ENCODE measurements at places on chromosomes 11 and 22.
A peak's percentile ranks its signal among the peaks of the same experiment; 100 is the strongest.

GRCh38 chr11:130188585-130189347 is 29.2 kb downstream of the ST14 start:
- DNase-seq, result no peak

GRCh38 chr11:95655536-95655935 is 134.0 kb downstream of the FAM76B start:
- DNase-seq, result no peak

DNA sequence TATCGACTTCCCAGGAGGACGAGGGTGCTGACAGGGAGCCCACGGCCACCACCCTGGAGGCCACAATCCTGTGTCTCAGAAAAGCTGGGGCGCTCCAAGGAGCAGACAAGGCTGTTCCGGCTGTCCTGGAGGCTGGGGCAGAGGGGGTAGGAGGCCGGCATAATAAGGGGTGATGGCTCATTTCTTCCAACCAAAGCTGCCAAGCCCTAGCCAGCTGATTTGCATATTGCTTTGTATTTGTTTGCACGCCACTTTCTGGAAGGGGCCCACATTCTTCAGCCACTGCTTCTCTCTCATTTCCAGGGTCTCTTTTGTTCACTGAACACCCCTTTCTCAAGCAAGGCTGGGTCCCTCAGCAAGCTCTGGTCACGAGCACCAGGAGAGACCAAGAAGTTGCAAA is 4.7 kb downstream of the PDE2A start:
- no peak for DNase-seq

DNA sequence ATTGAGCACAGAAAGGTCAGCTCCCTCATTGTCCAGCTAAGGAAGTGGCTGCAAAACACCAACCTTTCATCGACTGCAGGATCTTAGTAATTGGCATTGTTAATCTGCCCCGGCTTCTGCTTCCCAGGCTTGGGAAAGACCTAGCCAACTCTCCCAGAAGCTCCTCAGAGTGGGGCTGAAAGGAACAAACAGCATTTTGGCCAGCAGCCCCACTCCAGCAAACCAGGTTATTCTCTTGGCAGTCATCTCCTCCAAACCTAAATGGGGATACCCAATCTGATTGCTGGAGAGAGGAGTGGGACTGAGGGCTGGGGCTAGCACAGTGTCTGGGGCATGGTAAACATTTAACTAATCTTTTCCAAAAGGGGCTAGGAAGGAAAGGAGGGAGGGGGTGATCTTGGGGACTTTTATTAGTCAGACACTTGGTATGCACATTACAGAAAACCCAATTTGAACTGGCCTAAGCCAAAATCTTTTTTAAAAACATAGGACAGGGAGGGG is 294.4 kb downstream of the MN1 start:
- DNase-seq, result no peak

GRCh38 chr11:106233191-106233590 is 155.7 kb downstream of the AASDHPPT start:
- DNase-seq, result no peak

- DNase-seq, result no peak
Measured at GRCh38 chr22:31044262-31044861, 36.8 kb upstream of the SMTN start.

DNA sequence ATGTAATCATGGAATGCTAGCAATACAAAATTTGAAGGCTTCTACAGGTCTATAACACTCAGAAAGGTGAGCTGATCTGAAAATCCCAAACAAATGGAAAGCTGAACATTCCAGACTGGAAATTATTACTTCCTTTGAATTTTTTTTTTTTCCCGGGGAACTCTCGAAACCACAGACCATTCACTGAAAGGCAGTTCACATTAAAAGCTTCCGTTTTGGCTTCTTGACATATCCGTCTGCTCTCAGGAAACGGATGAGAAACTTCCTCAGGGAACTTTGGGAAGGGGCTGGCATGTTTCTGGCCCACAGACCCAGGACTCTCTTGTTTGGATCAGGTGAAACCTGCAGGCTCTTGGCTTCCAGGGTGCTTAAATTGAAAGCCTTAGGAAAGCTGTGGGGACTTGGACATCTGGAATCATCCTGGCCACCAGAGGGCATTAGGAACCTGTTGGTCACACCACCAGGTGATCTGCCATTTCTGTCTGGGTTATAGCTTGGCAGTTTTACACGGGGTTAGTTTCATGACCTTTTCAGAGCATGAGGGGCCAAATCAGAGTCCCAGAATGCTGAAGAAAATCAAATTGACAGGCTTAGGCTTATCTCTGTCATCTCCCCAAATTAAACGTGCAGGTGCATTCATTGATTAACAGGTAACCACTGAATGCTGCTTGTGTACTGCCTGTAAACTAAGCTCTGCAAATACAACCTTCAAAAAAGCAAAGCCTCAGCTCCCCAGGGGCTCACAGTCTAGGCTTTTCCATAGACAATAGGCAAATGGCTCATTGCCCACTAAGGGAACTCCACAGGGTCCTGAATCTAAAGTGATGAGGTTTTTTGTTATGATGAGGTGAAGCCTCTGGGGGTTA is 22.7 kb upstream of the GRAMD1B start:
- peak; percentile 46 for DNase-seq

DNA sequence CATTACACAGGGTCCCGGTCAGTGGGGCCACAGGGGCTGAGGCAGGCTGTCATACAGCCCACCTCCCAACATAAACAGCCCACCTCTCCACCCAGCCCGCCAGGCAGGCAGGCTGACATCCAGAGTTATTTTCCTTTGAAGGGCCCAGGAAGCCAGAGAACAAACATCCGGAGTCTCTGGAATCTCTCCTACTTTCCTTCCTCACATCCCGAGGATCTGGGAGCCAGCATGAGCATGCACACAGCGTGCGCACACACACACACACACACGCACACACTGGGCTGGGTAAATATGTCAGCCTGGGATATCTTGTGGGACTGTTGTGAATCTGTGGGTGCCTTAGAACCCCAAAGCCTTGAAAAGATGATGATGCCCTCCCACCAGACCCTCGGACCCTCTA is 55.4 kb downstream of the PDE2A start:
- DNase-seq, result no peak

- no peak for DNase-seq
Measured at GRCh38 chr11:3866206-3866605, 10.7 kb downstream of the STIM1 start.

DNA sequence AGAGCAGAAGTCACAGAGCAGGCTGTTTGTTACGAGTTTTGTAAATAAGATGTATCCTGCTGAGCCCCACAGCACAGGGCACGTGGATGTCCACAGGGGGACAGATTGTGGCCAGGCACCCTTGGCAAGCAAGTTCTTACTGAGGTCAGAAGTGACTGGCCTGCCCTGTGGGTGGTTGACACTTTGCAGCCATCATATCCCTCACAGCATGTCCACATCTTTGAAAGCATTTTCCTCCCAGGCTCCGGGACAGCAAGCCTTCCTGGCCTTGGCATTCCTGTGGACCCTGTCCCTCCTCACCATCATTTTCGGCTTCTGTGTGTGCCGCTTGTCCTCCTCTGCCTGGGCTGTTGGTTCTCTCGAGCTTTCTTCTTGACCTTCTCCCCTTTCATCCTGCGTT is 189.5 kb downstream of the TBC1D22A start:
- no peak for DNase-seq

- DNase-seq, result no peak
Measured at GRCh38 chr22:44574640-44575380, 76.8 kb upstream of the RTL6 start.

- no peak for DNase-seq
Measured at GRCh38 chr22:45336971-45337431, 27.3 kb downstream of the FAM118A start.

- no peak for DNase-seq
Measured at GRCh38 chr11:64357446-64357845, 1.5 kb upstream of the RPS6KA4 start.

DNA sequence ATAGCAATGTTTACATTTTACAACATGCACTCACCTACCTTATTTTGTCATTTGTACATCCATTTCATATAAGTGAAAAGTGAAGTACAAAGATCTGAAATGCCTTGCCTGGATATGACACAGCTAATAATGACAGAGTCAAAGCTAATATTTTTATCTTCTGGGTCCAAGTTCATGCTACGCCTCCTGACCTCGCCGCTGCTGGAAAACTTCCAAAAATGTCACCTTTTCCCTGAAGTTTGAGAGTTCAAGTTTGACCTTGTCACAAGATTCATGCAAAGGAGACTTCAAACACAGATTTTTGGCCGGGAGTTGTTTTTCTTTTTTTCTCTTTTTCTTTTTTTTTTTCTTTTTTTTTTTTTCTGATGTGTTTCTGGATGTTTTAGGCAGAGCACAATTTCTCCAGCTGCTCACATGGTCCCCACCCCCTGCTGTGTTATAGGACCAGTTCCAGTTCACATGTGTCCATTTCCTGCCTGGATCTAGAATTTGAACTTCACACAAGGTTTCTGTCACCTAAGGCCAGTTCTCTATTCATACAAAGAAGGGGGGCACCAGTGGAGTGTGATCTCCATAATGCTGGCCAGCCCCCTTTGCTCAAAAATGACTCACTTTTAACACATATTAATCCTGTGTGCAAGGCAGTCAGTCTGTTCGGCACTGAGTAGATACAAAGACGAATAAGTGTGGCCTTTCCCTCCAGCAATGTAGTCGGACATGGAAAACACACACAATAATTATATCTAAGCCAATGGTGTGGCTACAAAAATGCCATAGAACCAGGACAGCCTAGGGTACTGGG is 546.8 kb downstream of the BUD13 start:
- no peak for DNase-seq

DNA sequence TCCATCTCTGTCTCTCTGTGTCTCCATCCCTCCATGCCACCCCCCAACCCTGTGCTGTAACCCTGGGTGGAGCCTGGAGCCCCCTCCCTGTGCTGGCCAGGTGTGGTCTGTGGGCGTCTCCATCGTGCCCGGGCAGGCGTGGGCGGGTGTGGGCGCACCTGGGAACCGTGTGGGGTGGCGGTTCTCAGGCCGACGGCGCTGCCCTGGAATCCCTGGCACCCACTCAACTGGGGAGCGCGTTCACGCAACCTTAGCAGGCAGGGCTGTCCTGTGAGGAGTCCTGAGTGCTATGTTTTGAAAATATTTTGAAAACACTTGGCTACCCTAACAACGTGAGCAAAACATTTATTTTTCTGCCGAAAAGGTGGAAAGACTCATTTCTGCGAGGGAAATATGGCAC is 4.7 kb downstream of the TNNT3 start:
- DNase-seq, result no peak

- no peak for DNase-seq
Measured at GRCh38 chr11:71255800-71256479, 3.6 kb upstream of the SHANK2 start.

DNA sequence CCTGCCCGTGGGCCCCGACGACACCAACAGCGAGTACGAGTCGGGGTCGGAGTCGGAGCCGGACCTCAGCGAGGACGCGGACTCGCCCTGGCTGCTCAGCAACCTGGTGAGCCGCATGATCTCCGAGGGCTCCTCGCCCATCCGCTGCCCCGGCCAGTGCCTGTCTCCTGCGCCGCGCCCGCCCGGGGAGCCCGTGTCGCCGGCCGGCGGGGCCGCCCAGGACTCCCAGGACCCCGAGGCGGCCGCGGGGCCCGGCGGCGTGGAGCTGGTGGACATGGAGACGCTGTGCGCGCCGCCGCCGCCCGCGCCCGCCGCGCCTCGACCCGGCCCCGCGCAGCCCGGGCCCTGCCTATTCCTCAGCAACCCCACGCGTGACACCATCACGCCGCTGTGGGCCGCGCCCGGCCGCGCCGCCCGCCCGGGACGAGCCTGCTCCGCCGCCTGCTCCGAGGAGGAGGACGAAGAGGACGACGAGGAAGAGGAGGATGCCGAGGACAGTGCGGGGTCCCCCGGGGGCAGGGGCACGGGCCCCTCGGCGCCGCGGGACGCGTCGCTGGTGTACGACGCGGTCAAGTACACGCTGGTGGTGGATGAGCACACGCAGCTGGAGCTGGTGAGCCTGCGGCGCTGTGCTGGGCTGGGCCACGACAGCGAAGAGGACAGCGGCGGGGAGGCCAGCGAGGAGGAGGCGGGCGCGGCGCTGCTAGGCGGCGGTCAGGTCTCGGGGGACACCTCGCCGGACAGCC is 3.8 kb downstream of the MAPK8IP2 start:
- no peak for DNase-seq

- no peak for DNase-seq
Measured at GRCh38 chr22:24878969-24879368, 67.5 kb downstream of the LHFPL7 start.

- no peak for DNase-seq
Measured at GRCh38 chr11:94455861-94456260, 37.8 kb downstream of the MRE11 start.

DNA sequence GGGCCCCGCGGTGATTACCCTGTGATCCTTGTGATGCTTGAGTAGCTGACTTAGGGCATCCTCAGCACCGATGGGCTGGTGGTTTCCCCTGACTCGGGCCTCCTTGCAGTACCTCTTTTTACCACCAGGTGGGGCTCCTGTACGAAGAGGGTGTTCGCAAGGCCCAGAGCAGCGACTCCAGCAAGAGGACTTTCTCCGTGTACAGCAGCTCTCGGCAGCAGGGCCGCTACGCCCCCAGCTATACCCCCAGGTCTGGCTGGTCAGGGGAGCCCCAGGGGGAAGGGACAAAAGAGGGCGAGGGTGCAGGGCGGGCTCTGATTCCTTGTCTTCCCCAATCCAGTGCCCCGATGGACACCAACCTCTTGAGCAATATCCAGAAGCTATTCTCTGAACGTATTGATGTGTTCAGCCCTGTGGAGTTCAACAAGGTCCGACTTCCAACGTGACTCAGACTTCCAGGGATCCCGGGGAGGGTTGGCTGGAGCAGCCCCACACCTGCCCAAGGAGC is 1.3 kb upstream of the TM7SF2 start:
- peak; percentile 98 for DNase-seq

DNA sequence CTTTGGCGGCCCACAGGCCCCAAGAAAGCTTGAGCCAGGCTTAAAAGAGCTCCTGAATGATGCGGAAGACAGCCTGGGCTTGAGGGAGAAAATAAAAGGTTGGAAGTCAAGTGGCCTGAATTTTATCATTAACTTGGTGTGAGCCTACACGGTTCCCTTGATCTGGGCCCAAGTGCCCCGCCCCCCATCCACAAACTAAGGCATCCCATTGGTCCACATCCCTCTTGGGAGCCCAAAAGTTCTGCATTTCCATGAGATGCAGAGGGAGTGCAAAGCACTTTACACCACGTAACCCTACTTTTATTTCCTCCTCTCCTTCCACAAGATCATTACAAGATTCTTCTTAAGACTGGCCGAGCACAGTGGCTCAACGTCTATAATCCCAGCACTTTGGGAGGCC is 22.2 kb downstream of the LARGE1 start:
- no peak for DNase-seq

GRCh38 chr11:132780046-132780445 is 752.3 kb downstream of the OPCML start:
- no peak for DNase-seq

GRCh38 chr11:65308281-65308891 is 6.3 kb upstream of the CDC42EP2 start:
- no peak for DNase-seq

DNA sequence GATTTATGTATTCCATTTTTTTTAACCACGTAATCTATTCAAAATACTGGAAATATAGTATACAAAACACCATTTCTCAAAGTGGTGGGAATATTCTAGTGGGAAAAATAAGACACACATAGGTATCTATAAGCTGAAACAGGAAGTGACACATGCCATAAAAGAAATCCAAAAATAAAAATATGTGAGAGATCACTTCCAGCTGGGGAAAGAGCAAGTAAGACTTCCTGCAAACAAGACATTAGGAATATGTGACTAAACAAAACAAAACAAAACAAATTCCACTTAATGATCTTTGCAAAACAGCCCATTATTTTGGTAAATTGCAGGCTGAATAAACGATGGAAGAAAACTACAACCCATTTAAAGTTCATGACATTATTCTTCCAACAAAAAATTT is 107.3 kb upstream of the CEP126 start:
- no peak for DNase-seq
